Activated T-helper 1 cell treated with anti-CD3 and anti-CD28 coated beads, Interleukin-2, amount 50 U/mL, for 16 hours (primary cell): ENCODE measurements at places on chromosomes 7 and 10.

DNA sequence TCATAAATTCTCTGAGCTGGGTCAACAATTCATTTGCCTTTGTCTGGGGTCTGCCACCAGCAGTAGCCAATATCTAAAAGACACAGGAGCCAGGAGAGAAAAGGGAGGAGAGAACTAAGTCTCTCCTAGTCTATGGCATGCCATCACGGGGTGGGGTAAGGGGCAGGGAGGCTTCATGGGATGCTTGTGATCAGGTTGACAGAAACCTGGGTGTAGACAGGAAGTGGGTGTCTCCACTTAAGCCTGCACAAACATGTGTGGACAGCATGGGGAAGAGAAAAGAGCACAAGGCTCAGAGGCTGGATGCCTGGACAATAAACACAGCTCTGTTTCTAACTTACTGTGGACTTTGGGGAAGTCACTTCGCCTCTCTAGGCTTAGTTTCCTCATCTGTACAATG, 11.5 kb upstream of the C10orf53 start:
- DNase-seq: no peak

GRCh38 chr7:15853832-15854470, 167.5 kb upstream of the MEOX2 start:
- DNase-seq: no peak

- DNase-seq: no peak
Measured at GRCh38 chr10:3046981-3047547, 20.3 kb upstream of the PFKP start.

- DNase-seq: no peak
Measured at GRCh38 chr7:130473876-130474275, 18.0 kb upstream of the MEST start.

GRCh38 chr7:114784746-114785145, 137.1 kb upstream of the MDFIC start:
- no peak for DNase-seq
